DMS 273 treated with DMSO at 0.1 percent for 48 hours (cell line): ENCODE measurements at places on chromosomes 12 and 14.
A peak's percentile ranks its signal among the peaks of the same experiment; 100 is the strongest.

DNA sequence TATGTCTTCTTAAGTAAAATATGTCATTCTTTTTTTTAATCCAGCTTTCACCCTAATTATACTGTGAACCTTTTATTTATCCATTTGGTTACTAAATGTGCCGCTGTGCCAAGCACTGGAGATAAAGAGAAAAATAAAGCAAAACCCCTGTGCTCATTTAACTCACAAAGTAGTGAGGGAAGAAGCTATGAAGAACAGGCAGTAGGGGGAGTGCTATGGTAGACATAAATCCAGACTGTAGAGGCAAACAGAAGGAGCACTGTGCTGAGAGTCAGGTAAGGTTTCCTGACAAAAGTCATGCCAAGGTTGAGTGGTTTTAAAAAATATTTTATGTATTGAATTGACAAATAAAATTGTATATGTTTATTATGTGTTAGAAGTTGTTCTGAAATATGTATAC is 188.5 kb upstream of the SYT10 start:
- no peak for DNase-seq

DNA sequence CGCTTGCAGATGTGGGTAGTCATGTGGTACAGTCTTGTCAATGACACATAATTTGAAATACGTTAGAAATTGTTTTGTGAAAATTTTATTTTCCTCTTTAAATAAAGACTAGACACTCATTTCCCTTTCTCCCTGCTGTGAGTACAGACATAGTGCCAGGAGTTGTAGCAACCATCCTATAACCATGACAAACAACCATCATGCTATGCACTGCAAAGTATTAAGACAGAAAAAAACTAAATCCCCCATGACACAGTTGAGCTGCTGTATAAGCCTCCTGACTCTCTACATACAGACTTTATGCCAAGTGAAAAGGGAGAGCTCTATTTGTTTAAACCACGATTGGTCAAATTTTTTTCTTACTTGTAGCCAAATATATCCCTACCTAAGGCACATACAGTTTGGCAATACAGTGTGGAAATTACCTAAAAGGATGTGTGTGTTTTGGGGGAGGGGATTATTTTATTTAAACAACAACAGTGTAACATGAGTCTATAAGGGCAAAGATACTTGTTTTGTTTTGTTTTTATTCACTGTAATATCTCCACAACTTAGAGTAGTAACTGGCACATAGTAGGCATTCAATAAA is 45.0 kb upstream of the KRR1 start:
- DNase-seq, result no peak

GRCh38 chr14:56120091-56120691 is 2.0 kb downstream of the PELI2 start:
- peak; percentile 52 for DNase-seq

- DNase-seq, result no peak
Measured at GRCh38 chr12:17595111-17595510, 494.9 kb downstream of the RERGL start.

- no peak for DNase-seq
Measured at GRCh38 chr14:78863143-78863542, 693.0 kb downstream of the NRXN3 start.

DNA sequence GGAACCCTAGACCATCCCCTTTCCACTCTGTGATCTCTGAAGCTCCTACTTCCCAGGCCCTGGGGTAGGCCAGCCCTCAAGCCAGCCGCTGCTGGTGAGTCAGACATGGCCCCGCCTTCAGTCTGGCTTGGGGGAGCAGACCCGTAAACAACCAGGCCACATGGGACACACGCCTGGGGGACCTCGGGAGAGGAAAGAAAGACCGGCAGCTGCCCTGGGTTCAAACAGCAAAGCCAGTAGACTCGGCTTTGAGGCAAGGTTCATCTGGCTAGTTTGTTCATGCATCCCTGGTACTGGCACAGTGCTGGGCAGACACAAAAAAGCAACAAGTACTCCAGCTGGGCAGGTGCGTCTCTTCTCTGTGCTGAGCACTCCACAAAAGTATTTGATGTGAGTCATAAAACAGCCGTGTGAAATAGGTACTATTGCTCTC is 101.9 kb downstream of the SETD3 start:
- no peak for DNase-seq

DNA sequence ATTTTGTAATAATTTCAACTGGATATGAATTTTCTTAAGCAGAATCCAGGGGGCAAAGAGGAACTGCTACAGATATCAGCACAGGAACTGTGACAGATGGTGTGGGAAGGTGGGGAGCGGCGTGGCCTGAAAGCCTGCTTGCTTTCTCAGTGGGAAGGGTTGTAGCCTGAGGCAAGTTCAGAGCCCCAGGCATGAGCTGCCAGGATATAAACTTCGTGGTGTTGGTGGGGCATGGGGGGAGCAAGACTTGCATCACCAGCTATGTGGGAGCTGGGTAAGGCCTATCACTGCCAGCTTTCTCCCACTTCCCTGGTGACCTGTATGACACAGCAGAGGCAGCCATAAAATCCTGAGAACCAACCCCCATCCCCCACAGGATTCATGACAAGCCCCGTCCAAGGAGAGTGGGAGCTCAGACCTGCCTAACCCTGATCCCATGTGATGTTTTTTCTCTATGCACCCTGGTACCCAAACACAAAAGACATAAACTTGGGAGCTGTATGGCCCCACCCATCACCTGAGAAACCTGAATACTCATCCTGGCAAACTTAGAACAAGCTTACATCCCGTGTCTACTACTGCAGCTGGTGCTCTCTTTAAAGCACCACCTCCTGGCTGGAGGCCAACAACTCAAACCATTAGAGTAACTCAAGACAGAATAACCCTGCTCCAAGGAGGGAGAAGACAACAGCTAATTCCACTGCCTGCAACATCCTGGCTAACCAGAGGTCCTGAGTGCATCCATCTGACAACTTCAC is 16.5 kb downstream of the CLEC1A start:
- no peak for DNase-seq
